ENCODE measurements at places on chromosomes 3 and 15.

GRCh38 chr15:67524235-67524634 is 3.3 kb downstream of the C15orf61 start:
- no peak for DNase-seq

DNA sequence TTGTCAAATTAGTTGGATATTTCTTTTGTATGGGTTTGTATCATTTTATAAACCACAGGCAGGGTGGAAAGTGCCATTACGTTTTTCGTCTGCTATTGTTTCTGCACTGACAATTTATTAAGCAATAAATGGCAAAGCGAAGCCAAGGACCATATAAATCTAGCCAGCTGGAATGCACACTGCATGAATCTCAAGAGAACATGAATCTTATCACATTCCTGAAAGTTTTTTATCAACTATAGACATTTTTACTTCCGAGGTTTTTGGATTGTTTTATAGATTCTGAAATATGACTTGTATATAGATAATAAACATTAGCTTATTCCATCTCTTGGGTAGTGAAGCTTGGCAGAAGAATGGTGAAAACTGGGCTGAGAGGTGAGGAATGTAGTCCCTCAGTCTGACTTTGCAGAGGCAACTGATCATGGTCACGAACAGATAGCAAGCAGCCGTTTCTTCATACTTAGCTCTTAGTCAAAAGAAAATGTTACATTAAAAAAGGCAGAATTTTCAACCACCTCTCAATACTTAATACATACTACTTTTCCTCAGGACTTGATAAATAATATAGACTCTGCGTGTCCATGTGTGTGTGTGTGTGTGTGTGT is 102.7 kb downstream of the OSBPL10 start:
- DNase-seq = no peak

GRCh38 chr15:46278486-46279090 is 643.8 kb downstream of the SQOR start:
- DNase-seq = no peak

- DNase-seq = peak; percentile 25
Measured at GRCh38 chr15:63945007-63945788, 101.1 kb downstream of the DAPK2 start.

DNA sequence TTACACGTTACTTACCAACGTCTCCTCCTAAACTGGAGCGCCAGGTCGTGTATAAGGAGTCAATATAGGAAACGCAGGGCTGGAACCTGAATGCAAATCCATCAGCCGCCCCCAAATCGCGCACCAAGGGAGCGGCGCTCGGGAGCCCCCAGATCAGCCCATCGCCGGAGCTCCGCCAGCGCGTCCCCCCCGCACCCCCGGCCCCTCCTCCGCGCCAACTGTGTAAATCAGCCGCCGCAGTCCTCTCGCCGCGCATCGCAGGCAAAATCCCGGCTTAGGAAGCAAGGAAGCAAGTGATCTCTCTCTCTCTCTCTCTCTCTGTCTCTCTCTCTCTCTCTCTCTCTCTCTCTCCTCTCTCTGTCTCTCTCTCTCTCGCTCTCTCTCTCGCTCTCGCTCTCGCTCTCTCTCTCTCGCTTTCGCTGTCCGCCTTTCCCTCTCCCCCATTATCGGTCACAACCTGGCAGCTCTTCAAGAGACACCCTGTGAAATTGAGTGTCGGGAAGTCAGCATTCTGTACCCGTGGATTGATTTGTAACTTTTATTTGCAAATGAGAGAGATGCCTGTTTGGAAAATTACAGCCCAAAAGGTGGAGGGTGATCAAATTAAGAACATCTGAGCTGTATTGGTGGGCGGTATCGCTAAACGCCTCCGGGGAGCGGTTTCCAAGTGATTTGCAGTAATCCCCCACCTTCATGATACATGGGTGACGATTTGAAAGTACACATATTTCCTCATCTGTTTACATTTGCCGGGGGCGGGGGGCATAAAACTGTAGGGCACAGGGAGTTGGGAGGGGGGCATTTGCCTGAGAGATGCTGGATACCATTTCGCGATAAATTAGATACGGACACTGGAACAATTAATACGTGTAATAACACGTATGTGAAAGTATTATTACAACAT is 645 bp upstream of the SLITRK3 start:
- no peak for DNase-seq

DNA sequence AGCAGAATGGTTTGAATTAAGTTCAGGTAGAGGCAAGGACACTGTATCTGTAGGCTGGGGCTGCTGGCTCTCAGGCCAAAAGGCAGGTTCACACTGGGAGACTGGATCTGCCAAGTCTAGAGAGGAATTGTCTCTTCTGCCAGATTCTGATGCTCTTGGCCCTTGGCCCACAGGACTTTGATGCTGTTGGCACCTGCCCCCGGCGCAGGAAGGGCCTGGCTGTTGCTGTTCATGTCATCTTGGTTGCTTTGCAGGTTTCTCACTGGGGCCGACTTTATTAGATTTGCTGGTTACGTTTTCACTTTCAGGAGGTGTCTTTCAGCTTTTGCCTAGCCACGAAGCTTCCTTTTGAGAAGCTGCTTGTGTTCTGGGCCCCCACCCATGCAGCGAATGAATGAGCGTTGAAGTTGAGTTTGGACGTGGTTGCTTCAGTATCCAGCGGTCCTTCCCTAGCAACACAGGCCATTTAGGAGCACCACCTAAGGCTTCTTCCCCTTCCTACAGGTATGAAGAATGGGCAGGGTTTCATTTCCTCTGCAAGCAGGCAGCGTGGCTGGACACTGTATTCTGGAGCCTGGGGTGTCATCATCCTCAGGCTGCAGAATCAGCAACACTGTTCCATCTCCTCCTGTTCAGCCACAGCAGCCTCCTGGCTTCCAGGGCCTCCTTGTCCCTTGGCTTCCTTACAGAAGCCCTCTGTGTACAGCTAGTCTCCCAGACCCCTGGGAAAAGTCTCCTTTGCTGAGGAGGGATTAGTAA is 65.6 kb upstream of the PRR23C start:
- no peak for DNase-seq

DNA sequence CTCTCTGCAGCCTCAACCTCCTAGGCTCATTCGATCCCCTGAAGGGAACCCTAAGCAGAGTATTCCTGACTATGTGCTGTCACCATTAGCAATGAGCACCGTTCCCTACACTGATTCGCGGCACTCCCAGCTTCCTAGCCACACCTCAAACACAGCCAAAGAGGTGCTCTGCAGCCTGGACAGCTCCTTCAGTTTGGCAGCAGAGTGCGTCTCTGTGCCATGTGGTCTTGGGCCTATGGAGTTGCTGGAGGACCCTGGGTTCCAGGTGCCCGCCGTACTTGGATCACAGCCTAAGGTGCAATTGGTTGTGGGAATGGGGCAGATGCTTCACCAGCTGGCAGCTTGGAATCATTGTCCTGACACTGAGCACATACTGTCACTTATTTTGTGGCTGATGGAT is 17.3 kb upstream of the IL12A start:
- no peak for DNase-seq

- DNase-seq = no peak
Measured at GRCh38 chr3:38124324-38125122, 12.4 kb downstream of the ACAA1 start.

DNA sequence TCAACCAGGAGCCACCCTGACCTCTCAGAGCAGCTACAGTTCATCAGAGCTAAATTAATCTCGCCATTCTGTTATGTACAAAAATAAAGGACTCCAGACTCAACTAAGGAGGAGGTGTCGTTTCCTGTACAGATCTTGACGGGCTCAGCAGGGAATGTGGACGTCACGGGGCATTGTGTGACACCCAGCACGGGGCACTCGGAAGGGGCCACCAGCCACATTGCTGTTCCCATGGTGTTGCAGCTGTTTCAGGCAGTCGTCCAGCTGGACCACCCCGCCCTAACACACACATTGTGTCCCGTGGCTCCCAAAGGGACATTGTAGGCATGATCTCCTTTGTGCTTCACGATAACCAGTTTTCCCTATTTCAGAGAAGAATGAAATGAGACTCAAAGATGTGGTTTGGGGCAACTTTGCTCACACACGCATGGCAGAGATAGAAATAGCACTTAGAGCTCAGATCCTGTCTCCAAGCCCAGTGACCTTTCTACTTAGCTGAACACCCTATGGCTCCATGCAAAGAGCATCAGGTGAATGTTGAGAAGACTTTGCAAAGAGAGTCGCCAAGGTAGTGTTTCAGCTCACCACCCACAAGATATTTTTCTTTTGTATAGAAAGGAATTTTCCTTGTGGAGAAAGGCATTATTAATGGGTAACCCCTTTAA is 5.5 kb downstream of the SSUH2 start:
- no peak for DNase-seq

DNA sequence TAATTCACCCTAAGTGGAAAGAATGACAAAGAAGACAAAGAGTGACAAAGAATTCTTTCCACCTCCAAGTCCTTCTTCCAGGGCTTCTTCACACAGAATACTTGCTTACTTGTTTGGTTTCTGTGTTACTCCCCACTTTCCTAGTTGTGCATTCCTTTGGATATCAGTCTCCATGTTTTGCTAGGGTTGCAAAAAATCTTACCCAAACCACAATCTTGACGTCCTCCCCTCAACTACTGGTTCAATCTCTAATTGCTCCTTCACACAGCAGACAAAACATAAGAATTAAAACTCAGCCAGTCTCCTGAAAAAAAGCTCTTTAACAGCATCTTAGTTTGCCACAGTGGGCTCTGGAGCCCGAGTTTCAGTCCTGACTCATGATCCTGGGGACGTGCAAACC is 297.6 kb upstream of the CHRNA7 start:
- no peak for DNase-seq

GRCh38 chr3:20256144-20256543 is 70.1 kb upstream of the SGO1 start:
- DNase-seq = no peak

DNA sequence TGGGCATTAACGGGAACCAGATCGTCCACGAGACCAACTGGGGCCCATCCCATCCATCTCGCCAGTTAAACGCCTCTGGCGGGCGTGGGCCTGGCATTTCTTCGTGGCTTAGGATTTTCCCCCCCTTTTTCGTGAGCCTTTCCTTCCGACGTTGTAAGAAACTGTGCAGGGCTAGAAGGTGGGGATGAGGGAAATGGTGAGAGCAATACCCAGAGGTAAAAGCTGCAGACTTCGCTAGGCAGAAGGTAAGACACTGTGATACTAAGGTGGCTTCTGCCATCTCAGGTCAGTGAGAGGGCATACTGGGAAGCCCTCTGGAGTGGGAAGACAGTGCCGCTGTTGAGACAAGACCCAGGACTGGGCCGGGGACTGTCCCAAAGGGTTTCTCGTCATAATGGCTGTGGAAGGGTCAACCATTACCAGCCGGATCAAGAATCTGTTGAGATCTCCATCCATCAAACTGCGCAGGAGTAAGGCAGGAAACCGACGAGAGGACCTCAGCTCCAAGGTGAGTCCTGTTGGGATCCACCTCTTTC is 666 bp downstream of the MAPKBP1 start:
- no peak for DNase-seq

- DNase-seq = no peak
Measured at GRCh38 chr15:54289590-54290136, 311.4 kb downstream of the UNC13C start.

- no peak for DNase-seq
Measured at GRCh38 chr3:32958509-32958908, 7.1 kb downstream of the CCR4 start.
